ENCODE measurements at places on chromosomes 11 and 22.

- no peak for DNase-seq
Observed at GRCh38 chr22:21094911-21095772, 49.4 kb downstream of the LRRC74B start.

DNA sequence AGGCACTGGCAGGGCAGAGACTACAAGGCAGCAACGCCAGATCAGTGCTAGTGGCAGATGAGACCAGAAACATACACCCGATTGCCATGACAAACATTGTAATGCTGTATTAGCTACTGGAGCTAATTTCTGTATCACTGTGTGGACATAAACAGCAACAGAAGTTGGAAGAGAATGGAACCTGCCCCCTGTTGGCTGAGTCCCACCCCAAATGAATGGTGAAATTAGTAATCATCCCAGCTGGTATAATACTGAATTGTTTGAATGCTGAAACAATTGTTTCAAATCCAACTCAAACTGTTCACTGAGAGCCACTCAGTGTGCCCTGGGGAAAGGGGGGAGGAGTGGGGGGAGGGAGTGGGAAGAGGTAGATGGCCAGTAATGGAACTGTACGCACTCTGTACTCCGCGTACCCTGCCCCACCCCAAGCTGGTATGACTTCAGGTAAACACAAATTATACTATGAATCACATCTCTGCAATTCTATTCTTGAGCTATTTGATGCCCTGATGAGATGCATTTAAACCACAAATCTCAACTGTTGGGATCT, 11.2 kb upstream of the BIRC3 start:
- peak; percentile 86 for DNase-seq

DNA sequence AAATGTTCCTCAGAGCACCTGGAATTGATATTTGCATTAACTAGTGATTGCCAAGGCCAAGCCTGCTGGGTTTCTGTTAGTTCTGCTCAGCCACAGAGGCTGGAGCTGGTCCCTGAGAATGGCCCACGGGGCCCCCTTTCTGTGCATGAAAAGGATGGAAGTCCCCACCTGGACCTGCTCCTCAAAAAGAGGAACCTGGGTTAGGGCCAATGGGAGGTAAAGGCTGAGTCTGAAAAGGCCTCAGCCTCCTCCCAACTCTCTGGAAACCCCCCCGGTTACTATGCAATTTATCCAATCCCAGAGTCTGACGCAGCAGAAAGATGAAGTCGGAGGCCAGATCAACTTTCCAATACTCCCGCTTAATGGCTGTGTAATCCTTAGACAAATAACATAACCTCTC, 6.8 kb upstream of the CREB3L1 start:
- DNase-seq, result no peak

GRCh38 chr11:59263225-59263894, 50.6 kb upstream of the MPEG1 start:
- no peak for DNase-seq

- DNase-seq, result no peak
Observed at GRCh38 chr11:119776031-119776636, 47.1 kb upstream of the NECTIN1 start.

GRCh38 chr11:99814738-99815137, 794.0 kb downstream of the CNTN5 start:
- DNase-seq, result no peak

DNA sequence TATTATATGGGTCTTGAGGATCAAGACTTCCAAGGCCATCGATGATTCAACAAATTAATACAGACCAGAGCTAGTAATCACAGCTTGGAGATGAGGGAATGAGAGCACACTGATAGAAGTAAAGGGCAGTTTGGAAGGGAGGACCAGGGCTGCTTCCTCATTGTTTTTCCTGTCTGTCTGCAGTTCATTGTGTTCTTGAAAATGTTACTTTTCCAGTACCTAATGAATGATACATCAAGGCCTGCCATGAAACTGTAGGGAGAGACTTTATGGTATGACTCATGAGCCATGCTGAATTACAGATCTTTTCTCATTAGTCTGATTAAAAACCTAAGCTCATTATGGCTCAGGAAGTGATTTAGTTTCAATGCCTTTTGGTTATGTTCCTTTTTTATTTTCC, 855.6 kb downstream of the KCNA4 start:
- no peak for DNase-seq

- peak; percentile 96 for DNase-seq
Observed at GRCh38 chr11:20609727-20610707, 10.6 kb downstream of the SLC6A5 start.

- no peak for DNase-seq
Observed at GRCh38 chr22:19061471-19062138, 60.6 kb downstream of the DGCR2 start.

GRCh38 chr11:31783252-31783651, 27.9 kb downstream of the PAX6 start:
- DNase-seq, result peak; percentile 37

DNA sequence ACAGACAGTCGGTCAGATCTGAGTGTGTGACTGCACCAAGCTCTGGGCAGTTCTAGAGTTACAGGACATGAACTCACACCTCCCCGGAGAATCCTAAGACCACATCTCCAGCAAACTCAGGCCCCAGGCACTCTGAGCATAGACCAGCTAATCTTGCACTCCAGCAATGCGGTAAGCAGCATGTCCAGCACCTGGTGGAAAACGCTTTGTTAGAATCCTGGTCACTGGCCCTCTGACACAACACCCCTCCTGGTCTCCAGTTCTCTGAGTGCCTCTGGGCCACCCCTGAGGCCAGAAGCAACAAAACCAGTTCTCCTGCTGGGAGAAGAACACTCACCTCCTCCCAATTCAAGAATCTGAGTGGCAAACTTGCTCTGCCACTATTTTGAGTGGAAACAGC, 82.7 kb upstream of the TMEM45B start:
- DNase-seq, result no peak

- DNase-seq, result peak; percentile 67
Observed at GRCh38 chr11:126702987-126703386, 297.6 kb downstream of the KIRREL3 start.

DNA sequence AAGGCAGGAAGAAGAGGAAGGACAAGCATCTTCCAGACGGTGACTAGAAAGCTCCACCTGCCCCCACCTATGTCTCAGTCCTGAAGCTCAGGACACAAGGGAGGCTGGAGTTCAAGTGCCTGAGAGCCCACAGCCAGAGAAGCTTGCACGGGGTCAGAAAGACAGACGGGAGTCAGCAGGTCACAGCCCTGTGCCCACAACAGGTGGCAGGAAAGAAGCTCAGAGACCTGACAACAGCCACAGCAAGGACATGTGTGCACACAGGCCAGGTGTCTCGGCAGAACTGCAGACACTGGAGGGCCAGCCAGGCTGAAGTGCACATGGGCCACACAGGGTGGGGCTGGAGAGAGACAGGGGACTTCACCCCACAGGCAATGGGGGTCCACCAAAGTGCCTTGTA, 37.2 kb upstream of the MOB2 start:
- no peak for DNase-seq

- DNase-seq, result no peak
Observed at GRCh38 chr11:112318184-112318591, 57.5 kb upstream of the PLET1 start.

DNA sequence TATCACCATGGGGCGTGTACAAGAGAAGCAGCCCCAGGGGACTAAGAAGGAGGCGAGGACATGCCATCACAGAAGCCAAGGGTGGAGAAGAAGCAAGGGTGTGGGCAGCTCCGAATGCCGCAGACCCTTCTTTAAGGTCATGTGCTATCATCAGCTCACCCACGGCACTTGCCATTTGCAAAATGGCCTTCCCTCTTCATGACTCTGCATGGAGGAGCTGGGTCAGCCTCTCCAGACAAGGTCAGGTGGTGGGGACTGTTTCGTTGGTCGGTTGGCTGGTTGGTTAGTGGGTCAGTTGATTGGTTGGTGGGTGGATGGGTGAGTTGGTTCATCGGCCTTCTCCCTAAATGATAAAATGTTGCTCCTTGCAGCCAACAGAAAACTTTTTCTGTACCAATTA, 622.5 kb downstream of the TBC1D22A start:
- DNase-seq, result no peak

DNA sequence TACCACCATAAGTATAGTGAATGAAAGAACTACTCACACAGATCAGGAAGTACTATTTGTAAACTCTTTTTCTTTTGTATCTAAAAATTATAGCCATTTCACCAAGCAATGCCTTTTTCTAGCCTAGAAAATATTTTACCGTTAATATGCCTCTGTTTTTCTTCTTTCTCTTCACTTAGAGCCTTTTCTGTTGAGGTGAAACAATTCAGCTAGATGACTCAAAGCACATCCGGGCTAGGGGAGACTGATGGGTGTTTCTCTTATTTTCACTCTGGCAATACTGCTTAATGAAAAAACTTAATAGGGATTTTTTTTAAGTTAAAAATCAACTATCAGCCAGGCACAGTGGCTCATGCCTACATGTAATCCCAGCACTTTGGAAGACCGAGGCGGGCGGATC, 93.3 kb downstream of the SGSM3 start:
- no peak for DNase-seq

DNA sequence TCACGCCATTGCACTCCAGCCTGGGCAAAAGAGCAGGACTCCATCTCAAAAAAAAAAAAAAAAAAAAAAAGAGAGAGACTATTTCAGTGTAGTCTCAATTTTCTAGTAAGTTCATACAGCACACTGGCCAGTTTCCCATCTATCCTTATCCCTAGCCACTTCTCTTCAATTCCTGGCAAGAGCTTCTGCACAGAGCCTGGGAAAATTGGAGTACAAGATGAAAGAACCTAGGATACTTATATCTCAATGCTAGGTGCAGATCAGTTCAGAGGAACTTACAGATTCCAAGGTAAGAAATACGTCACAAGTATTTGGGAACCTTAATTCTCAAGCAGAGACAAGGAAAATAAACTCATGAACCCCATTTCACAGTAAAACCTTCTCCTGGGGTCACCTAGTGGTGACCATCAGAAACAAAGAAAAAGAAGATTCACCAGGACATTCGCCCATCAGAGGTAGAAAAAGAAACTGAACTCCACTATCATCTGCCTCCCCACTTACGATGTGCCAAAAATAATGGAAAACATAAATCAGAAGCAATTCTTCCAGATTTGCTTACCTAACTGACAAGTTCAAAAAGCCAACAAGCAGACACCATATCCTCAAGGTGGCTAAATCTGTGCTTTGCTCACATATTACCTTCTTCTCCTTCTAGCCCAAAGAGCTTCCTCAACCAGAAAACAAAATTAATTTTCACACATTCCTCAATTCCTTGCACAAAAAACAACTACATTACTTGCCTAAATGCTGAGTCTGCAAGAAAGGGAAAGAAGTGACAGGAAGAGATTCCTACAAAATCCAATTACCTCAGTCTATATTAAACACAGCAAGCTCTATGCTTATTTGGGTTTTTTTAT, 4.9 kb downstream of the DENND5A start:
- DNase-seq, result no peak

- DNase-seq, result peak; percentile 68
Observed at GRCh38 chr22:30390974-30391691, 3.9 kb upstream of the RNF215 start.

GRCh38 chr11:95595973-95596489, 193.6 kb downstream of the FAM76B start:
- peak; percentile 46 for DNase-seq

DNA sequence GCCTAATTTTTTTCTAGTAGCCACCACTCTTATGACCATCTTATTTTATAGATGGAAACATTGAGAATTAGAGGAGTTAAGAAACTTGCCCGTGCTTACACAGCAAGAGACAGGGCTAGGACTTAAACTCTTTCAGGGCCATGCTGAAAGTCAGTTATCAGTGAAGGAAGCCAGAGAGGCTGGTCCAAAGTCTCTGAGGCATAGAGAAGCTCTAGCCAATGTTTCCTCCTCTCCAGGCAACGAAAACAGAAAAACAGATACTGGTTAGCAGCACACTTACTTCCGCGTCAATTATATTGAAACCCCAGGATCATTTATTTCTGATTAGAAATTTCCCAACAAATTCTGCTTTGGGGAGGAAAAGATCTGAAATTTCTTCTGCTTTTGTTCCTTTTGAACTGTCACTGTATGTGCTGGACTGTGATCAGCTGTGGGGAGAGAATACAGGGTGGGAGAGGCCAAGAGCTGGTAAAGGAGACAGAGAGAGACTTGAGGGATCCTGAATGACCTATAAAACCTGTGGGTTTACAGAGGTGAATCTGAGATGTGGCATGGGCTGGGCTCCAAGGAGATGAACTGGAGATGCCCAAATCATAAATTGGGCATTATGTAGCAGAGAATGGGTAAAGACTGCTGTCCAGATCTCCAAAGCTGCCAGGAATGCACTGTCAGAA, 37.5 kb upstream of the CAPRIN1 start:
- DNase-seq, result no peak

DNA sequence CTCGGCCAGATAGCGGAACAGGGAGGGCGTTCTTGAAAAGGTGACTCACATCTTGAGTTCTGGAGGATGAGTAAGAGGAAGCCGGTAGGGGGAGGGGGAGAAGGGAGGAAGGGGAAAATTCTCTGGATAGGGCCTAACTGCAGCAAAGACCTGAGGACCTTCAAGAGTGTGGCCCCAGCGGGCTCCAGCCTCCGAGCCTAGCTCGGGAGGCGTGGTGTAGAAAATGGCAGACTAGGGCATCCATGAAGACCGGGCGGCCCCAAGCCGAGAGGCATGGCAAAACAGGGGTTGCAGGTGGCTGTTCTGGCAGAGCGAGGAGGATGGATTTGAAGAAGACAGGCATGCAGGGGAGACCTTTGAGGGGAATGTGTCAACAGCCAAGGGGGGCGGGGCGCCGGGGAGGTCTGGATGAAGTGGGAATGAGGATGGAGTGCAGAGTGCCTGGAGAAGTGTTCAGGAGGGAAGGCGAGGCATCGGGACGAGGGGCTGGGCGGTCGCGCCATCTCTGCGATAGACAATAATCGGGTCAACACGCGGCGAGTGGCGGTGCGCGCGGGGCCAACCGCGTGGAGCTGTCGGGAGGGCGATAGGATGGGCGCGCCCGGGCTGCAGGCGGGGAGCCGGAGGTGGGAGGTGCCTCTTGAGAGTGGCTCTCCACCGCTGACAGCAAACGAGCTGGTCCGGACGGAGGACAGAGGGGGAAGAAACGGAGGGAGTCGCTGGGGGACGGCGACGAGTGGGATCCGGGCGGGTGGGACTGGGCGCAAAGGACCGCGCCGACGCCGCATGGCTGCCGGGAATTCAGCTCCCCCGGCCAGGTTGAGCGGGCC, 40.0 kb upstream of the CREB3L1 start:
- DNase-seq, result peak; percentile 71

- DNase-seq, result no peak
Observed at GRCh38 chr22:31790240-31790639, 36.4 kb downstream of the DEPDC5 start.

DNA sequence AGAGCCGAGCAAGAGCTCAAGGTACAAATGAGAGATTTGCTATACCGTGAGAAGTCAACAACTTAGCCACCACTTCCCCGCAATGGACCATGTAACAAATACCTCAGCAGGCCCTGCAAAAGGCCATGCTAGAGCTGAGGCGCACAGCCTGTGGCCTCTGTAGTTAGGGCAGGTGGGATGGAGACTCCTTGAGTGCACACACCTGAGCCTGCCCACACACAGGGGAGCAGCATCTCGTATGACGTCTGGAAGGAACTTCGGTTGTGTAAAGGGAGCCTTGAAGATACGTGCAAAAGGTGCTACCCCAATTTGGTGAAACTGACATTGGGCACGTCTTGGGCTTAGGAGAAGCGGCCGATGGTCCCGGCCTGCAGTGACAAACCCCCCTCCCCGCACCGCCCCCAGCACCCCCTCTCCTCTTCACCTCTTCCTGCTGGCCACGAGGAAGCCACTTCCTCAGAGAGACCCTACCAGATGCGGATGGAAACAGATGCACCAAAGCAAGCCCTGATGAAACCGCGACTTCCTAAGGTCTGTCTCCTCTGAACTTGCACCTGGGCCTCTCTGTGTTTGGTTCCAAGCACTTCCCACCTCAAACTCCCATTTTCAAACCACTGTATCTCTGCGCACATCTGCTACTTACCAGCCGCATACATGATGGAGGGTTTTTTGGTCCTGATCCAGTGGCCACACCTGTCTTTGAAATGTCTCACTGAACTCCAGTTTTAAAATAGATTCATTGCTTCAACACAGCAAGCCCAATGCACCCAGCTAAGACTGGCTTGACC, 10.6 kb downstream of the CDPF1 start:
- DNase-seq, result no peak

Measured in NCI-H69 (cell line).